ENCODE measurements at places on chromosomes 11 and 22.

DNA sequence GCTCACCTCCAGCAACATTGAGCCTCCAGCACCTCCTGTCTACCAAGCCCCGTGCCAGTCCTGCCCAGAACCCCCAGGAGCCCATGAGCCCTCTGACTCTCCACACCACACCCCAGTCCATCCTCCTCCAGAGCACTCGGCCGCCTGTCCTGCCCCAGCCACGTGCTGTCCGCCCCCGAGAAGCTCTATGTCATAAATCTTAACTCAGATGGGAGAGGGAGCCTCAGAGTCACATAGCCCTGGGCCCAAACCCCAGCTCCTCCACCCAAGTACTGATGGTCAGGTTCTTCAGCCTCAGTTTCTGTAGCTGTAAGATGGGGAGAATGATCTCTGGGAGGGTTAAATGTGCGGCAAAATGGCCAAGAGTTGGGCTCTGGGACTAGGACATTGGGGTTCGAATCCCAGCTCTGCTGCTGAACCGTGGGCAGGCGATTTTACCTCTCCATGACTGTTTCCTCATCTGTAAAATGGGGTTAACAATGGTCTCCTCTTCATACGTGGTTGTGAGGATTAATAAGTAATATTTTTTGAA is 27.8 kb downstream of the CYTH4 start:
- no peak for DNase-seq

DNA sequence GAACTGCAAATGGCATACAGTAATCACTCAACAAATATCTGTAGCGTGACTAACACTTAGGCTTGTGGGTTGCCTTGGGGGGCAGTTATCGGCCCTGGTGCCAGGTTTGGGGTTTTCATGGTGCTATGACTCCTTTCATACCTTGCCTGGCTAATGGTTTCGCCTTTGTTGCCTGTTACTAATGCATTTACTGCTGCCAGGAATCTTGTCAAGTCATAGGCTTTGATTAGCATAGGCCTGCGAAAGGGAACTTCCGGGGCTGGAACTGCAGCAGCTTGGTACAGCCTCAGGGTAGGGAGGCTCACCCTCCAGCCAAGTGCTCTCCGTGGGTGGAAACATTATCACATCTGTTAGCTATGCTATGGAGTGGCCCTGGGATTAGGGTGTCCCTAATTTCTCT is 13.2 kb downstream of the SLC25A18 start:
- no peak for DNase-seq

DNA sequence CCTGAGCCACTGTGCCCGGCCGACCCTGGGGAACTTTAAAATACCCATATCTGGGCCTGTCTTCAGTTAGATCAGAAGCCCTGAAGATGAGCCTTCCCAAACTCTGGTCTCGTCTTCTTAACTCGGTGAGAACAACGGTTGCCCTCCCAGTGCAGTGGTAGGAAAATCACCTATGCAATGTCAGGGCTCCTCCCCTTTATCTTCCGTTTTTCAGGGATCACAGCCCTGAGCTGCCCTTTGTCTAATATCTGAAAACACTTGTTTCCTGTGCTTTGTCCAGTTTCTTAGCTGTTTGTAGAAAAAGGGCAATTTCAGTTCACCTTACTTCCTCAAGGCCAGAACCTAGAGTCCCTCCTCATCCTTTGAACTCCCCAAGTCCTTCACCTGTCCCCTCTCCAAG is 9.4 kb downstream of the DRAP1 start:
- no peak for DNase-seq

DNA sequence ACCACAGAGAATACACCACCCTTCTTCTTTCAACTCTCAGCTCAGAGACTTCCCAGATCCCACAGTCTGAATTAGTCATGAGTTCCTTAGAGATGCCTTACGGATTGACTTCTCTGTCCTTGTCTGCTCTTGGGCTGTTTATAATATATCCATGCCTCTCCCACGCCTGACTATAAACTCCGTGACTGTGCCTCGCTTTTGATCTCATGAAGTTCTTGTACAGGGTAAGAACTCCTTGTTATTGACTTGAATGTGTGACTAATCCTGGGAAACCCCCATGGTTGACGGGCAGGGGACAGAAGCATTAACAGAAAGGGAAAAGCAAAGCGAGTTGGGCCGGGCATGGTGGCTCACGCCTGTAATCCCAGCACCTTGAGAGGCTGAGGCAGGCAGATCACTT is 62.4 kb upstream of the POU2AF1 start:
- DNase-seq: no peak

- DNase-seq: no peak
Measured at GRCh38 chr22:24376586-24376985, 50.8 kb upstream of the ADORA2A start.

GRCh38 chr11:14835496-14836492 is 56.2 kb downstream of the CYP2R1 start:
- no peak for DNase-seq

GRCh38 chr11:13861411-13861810 is 101.1 kb upstream of the SPON1 start:
- DNase-seq: no peak

GRCh38 chr22:30646518-30647160 is 11.1 kb downstream of the SLC35E4 start:
- no peak for DNase-seq

GRCh38 chr11:33375688-33376311 is 118.6 kb downstream of the HIPK3 start:
- no peak for DNase-seq

- no peak for DNase-seq
Measured at GRCh38 chr11:15204711-15205110, 90.0 kb downstream of the INSC start.

DNA sequence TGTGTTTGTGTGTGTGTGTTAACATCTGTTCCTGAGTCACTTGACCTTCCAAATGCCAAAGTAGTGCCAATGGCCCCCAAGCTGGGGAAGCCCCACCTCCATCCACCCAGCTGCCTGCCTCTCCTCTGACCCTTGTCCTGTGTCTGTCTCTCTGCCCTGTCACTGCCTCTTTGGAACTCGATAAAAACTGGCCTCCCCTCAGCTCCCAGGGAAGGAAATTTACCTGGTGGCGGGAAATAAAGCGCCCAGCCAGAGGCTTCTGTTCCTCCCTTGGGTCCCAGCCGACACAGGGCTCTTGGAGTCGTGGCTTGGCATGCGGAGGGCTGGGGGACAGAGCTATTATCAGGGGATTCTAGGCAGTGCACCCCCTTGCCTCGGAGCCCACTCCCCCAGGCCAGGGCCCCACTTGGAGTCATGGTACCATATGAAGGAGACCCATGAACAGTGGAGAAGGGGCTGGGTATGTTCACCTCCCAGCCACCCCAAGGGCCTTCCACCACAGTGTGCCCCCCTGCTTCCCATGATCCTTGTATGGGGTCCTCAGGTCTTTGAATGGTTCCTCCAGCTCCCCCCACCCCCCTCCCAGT is 6.2 kb downstream of the KCNC1 start:
- DNase-seq: no peak

GRCh38 chr11:29051935-29052334 is 943.7 kb downstream of the METTL15 start:
- no peak for DNase-seq

- peak; percentile 52 for DNase-seq
Measured at GRCh38 chr22:46373921-46374662, 38.6 kb downstream of the TRMU start.

GRCh38 chr22:21942407-21943343 is 10.0 kb downstream of the PPM1F start:
- no peak for DNase-seq

- DNase-seq: no peak
Measured at GRCh38 chr11:110883256-110883655, 171.0 kb upstream of the ARHGAP20 start.

- no peak for DNase-seq
Measured at GRCh38 chr22:50722716-50723428, 15.1 kb upstream of the ACR start.

GRCh38 chr11:69638941-69639681 is 1.8 kb upstream of the CCND1 start:
- DNase-seq: no peak

DNA sequence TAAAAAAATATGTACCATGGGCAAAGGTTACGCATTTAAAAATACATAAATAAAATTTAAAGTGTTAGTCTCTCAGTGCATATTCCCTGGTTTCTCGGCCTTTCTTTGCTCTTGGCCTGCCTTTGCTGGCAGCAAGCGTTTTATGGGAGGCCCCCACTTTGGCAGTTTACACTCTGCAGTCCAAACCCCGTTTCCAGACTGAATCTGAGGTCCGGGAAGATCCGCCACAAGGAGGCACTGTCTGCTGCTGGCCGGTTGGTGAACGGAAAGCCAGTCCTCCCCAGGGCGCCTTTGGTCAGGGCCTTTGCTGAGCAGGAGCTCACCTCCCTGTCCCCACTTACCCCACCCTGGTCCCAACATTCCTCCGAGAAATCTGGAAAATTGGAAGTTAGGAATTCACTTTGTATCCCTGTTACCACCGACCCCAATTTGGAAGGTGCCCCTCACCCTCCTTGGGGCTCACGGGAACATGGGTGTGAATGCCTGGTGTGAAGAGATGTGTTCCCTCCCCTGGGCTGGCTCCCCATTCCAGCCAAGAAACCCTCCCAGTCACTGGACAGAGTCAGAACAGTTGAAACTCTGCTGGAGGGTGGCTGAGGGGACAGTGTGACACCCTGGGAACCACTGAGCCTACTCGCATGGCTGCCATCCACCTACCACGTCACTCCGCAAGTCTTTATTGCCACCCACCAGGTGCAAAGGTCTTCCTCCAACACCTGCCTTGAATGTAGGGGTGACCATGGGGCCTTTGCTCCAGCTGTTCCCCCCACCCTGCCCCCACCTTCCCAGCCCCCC is 9.4 kb upstream of the SF1 start:
- peak; percentile 47 for DNase-seq

DNA sequence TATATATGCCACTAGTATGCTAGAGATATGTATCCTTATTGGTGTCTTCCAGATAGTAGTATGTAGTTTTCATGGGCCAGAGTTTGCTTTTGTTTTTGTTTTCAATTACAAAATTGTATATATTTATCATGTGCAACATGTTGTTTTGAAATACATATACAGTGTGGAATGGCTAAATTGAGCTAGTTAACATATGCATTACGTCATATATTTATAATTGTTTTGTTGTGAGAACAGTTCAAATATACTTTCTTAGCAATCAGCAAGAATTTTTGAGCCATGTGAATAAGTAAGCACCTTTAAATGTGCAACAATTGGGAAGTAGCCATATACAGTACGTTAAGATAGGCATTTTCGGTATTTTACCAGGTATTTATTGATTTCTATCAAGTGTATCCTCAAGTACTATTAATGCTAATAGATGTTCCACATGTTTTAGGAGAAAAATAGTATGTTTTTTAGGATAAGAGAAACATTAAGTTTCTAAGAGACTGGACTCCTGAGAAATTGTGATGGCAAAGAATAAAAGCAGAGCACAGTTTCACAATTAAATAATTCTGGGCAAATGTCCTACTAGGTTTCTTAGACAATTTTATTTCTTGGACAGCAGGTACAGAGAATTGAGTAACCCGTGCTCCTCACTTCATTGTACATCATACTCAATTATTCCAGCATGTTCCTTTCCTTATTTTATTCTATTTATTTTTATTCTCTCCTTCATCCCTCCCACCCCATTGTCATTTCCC is 60.5 kb upstream of the SLC5A12 start:
- no peak for DNase-seq

GRCh38 chr11:79150320-79150719 is 290.5 kb downstream of the TENM4 start:
- DNase-seq: no peak

DNA sequence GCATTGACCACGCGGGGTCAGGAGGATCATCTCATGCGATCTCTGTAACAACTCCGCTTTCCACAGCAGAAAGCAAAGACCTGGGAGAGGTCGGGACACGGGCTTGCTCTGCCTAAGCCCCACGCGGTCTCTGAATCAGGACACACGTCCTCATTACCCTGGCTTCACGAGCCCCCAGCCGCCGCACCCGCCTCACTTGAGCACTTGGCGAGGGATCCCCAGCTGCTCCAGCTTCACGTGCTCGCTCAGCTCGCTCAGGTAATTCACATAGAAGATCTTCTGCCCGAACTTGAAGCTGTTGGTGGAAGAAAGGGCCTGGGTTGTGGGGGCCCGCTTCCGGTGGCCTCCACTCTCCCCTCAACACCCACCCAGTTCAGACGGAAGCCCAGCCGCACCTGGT is 19.6 kb downstream of the ARHGAP1 start:
- DNase-seq: no peak

DNA sequence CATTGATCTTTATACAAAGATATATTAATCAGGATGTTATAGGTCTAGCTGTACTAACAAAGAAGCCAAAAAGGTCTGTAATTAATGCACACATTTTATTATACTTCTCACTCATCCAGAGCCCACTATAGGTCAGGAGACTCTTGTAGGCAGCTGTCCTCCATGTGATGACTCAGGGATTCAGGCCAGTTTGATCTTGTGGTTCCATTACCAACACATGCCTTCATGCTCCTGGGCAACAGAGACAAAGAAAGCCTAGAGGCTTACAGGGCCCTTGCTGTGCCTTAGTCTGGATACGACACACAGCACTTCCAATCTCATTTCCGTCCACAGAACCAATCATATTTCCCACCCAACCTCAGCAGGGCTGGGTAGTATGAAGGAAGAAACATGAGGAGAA is 150.3 kb upstream of the NCAM1 start:
- no peak for DNase-seq

DNA sequence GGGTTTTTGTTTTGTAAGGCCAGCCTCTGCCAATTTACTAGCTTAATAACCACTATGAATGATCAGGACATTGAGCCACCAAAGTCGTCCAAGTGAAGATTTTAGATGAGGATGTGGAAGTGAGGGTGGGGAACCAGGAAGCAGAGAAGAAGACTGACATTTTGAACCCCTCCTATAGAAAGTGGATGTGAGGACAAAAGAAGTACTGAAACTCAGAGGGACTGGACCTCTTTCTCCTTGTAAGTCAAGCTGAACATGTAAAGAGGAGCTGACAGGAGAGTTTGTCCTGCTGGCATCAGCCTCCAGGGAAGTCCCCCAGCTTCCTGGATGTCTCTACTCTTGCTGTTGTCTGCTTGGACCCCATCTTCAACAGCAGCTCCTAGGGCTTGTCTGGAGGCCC is 338.2 kb upstream of the NCAM1 start:
- no peak for DNase-seq

GRCh38 chr11:73478737-73479347 is 102.6 kb downstream of the RELT start:
- DNase-seq: no peak

- DNase-seq: no peak
Measured at GRCh38 chr22:36152088-36152487, 8.5 kb downstream of the APOL3 start.

GRCh38 chr22:28711820-28712777 is 29.5 kb downstream of the CHEK2 start:
- no peak for DNase-seq

GRCh38 chr11:94664346-94664745 is 97.2 kb downstream of the PIWIL4 start:
- no peak for DNase-seq

GRCh38 chr11:78290293-78291176 is 101.8 kb downstream of the USP35 start:
- no peak for DNase-seq

GRCh38 chr11:125123947-125124617 is 12.7 kb upstream of the TMEM218 start:
- no peak for DNase-seq

- DNase-seq: no peak
Measured at GRCh38 chr11:71080239-71081097, 171.9 kb downstream of the SHANK2 start.

GRCh38 chr11:134412203-134413042 is at the start of gene B3GAT1:
Gene B3GAT1, minus strand, starts transcription at chr11:134412242. Its CDS starts 24,583 bp downstream, at chr11:134387659.
- peak; percentile 34 for DNase-seq

All from effector memory CD8-positive, alpha-beta T cell (primary cell).